ENCODE measurements at places on chromosomes 2 and 18.

- DNase-seq: no peak
Measured at GRCh38 chr2:3257166-3257565, 120.5 kb downstream of the EIPR1 start.

- peak; percentile 52 for DNase-seq
Measured at GRCh38 chr18:11909591-11910026, 1.5 kb upstream of the MPPE1 start.

DNA sequence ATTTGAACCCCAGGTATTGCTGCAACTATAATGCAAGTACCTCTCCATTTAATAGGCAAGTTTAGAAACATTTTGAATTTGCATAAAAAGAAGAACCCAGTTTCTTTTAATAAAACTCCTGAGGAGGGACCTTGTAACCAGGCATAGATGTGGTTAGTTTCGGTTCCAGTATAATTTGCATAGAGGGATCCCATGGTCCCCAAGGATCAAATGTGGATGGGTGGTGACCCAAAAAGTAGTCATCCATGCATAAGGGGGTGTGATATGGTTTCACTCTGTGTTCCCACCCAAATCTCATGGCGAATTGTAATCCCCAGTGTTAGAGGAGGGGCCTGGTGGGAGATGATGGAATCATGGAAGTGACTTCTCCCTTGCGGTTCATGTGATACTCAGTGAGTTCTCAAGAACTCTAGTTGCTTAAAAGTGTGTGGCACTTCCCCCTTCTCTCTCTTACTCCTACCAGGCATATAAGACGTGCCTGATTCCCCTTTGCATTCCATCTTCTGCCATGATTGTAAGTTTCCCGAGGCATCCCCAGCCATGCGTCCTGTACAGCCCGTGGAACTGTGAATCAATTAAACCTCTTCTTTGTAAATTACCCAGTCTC lies 40.2 kb upstream of the SKA1 start:
- no peak for DNase-seq

- no peak for DNase-seq
Measured at GRCh38 chr2:150480241-150480640, 7.2 kb downstream of the RND3 start.

GRCh38 chr2:181120625-181121024 lies 140.2 kb downstream of the UBE2E3 start:
- DNase-seq: no peak

DNA sequence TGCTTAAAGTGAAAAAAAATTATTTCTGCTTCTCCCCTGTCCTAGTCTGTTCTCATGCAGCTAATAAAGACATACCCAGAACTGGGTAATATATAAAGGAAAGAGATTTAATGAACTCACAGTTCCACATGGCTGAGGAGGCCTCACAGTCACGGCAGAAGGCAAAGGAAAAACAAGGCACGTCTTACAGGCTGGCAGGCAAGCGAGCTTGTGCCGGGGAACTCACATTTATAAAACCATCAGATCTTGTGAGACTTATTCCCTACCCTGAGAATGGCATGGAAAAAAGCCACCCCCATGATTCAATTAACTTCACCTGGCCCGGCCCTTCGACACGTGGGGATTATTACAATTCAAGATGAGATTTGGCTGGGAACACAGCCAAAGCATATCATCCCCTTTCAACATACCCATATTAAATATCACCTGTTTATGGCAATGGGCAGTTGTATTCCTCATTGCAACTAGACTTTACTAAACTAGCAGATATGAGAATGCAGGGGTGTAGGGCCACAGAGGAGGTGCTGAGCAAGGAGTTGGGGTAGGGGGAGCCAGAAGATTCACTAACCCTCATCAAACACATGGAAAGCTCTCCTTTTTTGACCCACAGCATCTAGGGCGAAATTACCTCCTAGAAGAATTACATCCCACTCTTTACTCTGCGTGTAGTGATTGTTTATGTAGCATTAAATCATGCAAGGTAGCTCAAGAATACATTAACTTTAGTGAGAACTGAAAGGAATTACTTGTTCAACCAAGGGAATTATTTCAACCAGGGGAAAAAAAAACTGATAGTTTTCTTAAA lies 183.3 kb upstream of the DOK6 start:
- DNase-seq: no peak

DNA sequence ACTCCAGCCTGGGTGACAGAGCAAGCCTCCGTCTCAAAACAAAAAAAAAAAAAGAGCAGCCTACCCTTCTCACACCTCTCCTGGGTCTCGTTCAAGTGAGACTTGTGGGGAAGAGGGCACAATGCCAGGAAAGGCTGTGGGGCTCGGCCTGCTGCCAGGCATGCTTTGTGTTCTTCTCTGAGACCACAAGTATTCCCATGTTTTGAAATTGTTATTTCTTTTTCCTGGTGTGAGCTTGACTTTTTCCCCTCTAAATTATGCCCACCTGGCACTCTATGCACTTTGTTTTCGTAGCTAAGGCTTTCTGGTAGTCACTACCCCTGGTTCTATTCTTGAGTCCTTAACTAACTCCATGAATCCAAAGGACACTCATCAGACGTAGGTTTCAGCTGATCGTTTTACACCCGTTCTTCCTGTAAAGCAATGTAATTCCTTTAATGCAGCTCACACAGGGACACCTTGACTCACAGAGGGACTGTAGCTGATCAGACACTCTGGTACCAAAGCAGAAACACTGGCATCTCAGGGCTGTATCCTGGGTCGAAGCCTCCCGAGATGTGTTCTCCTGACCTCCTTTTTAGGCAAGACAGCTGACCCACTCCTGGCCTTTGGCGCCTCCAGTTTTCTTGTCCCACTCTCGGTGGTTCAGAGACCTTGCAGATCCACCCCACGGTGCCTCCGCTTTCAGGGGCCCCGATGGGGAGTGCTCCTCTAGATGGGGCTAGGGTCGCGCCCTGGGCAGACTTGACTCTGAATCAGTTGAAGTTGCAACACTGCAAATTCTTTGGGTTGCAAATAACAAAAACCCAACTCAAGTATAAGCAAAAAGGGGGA lies 193.3 kb upstream of the AGAP1 start:
- peak; percentile 47 for DNase-seq

DNA sequence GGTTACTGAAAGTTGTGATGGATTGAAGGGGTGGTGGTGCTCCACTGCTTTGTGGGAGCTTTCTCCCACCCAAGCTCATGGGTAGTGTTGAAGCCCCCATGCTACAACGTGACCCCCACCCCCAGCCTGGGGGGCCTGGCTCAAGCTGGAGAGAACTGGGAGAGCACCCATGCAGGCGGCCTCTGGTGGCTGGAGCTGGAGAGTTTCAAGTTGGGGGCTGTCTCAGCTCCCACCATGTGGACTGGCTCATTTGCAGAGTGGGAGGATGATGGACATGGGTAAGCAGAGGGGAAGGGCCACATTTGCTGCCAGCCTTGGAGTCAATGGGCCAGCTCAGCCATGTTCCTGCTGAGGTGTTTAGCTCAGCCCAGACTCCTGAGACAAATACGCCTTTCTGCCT lies 62.8 kb downstream of the INPP4A start:
- no peak for DNase-seq

GRCh38 chr2:171225302-171225980 lies 64.7 kb upstream of the TLK1 start:
- DNase-seq: peak; percentile 82

- no peak for DNase-seq
Measured at GRCh38 chr18:377088-377487, 109.2 kb upstream of the THOC1 start.

- no peak for DNase-seq
Measured at GRCh38 chr2:232688201-232688600, 8.9 kb upstream of the GIGYF2 start.

DNA sequence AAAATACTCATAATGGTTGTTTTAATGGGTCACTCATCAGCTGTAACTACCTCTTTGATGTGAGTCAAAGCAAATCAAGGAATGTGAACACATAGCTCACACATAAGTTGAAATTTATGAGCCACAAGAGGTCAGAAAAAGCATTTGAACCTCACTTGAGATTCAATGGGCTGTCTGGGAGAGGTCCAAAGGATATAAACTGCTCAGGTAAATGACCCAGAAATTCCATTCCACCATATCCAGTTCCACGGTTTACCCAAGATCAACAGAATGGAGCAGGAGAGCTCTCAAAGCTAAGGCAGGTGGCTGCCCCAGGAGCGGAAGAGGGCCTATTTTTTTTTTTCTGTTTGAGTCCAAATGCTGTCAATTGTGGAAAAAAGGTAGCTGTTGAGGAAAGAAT lies 464.1 kb downstream of the TNS1 start:
- DNase-seq: peak; percentile 5

- no peak for DNase-seq
Measured at GRCh38 chr2:111671426-111672150, 212.4 kb downstream of the ANAPC1 start.

- DNase-seq: no peak
Measured at GRCh38 chr2:117551858-117552257, 262.6 kb upstream of the DDX18 start.

GRCh38 chr18:59432803-59433597 lies 73.9 kb upstream of the LMAN1 start:
- no peak for DNase-seq

DNA sequence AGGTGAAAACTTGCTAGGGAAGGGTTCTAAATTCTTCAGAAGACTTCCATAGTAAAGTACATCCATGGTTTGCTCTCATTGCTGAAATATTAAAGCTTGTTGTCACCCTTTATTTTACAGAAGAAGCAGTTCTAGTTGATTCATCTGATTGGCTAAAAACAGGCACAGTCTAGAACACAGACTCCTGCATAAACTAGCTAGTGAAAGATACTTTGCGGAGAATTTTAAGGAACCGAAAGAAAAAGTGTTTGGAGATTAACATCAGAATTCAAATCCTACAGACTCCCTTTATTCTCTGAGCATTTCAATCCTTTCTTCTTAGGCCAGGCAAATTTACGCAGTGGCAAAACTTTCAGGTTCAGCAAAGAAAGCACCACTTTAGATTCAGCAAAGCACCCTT lies 1076.5 kb upstream of the ZEB2 start:
- no peak for DNase-seq

DNA sequence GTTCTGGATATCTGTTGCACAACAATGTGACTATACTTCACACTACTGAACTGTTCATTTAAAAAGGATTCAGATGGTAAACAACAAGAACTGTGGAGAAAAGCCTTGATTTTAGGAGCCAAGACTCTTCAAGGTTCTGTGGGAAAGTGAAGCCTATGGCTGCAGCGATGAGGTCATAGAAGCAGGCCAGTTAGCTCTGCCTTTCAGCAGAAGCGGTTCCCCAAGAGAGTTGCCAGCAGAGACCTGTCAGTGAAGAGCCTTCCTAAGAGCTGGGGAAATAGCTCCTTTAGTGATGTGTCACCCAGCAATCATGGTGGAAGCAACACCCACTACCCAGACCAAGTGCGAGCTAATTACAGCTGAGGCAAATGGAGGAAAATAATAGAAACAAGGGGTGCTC lies 346.5 kb upstream of the ETAA1 start:
- no peak for DNase-seq

GRCh38 chr18:76347341-76347740 lies 147.7 kb downstream of the ZNF516 start:
- no peak for DNase-seq

- no peak for DNase-seq
Measured at GRCh38 chr2:139020287-139020686, 240.1 kb upstream of the NXPH2 start.

DNA sequence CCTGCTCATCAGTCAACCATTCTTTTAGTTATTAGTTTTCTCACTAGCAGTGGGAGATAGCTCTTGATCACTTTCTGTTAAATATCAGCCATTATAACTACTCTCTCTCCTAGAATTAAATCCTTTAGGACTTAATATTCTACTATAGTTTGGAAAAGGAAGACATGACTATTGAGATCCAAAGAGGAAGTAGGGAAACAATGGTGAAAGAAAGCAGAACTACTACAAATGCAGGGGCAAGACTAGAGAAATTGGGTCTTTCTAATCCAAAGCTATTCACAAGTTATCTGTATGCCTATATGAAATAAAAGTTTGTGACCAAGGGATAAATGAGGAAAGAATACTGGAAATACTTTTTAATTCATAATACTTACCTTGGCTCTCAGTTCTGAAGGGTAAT lies 65.1 kb downstream of the SRBD1 start:
- DNase-seq: no peak

DNA sequence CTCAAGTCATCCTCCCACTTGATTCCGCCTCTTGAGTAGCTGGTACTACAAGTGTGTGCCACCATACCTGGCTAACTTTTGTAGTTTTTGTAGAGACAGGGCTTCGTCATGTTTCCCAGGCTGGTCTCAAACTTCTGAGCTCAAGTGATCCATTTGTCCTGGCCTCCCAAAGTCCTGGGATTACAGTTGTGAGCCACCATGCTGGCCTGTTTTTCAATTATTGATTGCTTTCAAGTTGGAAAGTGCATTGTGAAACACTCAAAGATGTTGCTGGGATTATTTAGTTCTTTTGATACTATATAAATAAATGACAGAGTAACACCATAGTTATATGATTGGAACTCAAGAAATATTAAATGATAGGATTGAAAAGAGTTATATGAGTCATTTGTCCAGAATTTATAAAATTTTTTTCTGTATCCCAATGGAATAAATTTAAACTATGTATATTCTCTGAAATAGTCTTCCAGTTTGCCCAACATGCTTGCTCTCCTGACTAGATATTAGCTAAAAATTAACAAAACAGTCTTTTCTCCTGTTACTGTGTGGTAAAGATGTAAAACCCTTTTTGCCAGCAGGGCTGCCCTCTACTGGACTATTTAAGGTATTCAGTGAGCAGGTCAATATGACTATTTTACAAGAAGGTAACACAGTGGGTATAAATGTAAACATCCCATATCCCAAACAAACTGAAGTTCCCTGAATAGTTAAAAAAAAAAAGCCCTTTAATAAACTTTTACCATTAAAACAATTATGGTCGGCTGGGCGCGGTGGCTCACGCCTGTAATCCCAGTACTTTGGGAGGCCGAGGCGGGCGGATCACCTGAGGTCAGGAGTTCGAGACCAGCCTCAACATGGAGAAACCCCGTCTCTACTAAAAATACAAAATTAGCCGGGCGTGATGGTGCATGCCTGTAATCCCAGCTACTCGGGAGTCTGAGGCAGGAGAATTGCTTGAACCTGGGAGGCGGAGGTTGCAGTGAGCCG lies 42.7 kb downstream of the ACSL3 start:
- peak; percentile 34 for DNase-seq

DNA sequence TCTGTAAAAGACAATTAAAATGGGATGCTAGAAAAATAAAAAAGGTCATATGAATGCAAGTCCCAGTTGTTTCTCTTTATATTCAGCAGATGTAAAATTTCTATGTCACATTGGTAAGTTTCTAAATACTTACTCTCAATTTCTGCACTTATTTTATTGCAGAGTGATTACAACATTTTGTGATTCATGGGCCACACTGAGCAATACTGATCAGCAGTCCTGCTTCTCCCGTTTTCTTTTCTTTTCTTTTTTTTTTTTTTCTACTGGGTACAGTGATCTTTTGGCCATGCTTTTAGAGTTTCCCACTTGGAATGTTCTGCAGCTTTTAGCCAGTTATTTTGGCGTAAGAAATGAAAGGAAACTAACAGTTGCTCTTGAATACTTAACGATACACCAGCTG lies 38.8 kb downstream of the LIMS1 start:
- DNase-seq: no peak

DNA sequence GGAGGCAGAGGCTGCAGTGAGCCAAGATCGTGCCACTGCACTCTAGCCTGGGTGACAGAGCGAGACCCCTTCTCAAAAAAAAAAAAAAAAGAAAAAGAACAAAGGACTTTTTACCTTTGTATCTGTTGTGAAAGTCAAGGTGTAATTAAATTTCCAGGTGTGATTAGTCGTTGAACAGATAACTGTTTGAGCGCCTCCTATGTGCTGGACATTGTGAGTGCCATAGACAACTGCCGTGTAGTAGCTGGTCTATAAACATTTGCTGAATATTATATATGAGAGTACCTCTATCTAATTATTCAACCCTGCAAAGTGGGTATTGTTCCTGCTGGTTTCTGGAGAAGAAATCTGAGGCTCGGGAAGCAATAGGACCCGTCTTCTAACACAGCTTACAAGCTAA lies 71.8 kb downstream of the ASAP2 start:
- DNase-seq: no peak

Data from LoVo (cell line).